ENCODE measurements at places on chromosomes 3 and 15. TPM values are rescaled to one million over a fixed set of nuclear protein-coding genes. Genes with fewer than 3 reads are reported as not detected.
A peak's percentile ranks its signal among the peaks of the same experiment; 100 is the strongest.

DNA sequence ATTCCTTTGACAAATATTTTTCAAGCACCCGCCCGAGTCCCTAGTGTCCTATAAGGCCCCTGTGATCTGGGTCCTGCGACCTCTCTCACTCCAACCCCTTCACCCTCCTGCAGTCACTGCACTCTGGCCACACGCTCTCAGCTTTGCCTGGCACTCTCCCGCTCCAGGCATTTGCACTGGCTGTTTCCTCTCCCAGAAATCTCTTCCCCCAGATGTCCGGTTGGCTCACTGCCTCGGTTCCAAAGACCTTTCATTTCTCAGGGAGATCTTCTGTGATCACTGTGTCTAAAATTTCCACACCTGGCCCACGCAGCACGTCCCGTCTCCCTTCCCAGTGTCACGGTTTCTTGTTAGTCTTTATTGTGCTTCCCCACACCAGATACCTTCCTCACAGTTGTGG, 97.4 kb downstream of the WNT7A start:
- peak; percentile 27 for DNase-seq

Gene DAZL
- polyA plus RNA-seq, result not detected

DNA sequence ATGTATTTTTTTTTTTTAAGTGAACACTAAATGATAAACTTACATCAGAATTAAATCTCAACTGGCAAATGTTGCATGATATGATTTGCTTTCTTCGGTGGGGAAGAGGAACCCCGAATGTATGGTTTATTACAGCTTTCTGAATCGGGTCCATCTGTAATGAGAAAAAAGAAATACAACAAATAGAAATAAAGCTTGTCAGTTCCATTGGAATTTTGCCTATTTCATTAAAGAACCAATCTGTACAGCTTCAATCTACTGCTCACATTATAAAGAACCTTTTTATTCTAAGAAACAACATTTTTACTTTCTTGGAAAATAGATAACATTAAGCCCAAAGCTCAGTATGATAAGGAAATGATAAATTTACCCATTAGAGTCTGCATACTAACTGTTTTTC, 186.5 kb downstream of the ZNF385D start:
- DNase-seq, result no peak

DNA sequence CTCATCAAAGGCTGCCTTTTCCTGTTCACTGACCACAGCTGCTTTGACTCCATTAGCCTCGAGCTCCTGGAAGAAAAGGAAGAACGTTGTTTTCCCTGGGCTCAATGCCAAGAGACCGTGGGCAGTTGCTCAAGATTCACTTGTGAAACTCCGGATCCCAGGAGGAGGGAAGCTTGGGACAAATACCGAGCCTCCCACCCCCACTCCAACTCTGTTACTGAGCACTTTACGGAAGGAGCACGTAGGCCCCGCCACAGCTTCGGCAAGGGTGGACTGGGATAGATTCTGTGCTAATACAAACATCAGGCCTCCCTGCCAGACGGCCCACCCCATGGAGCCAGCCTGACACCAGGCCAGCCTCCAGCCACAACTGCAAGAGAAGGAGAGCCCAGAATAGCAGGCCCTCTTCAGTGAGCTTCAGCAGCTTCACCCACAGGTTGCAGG, 10.8 kb upstream of the FANCD2 start:
- DNase-seq, result peak; percentile 80

- no peak for DNase-seq
Measured at GRCh38 chr15:91912336-91912735, 58.8 kb downstream of the SLCO3A1 start.

Gene EIF4E3
- 11.3 TPM for polyA plus RNA-seq

Gene P2RY14
- polyA plus RNA-seq, result 1.4 TPM

DNA sequence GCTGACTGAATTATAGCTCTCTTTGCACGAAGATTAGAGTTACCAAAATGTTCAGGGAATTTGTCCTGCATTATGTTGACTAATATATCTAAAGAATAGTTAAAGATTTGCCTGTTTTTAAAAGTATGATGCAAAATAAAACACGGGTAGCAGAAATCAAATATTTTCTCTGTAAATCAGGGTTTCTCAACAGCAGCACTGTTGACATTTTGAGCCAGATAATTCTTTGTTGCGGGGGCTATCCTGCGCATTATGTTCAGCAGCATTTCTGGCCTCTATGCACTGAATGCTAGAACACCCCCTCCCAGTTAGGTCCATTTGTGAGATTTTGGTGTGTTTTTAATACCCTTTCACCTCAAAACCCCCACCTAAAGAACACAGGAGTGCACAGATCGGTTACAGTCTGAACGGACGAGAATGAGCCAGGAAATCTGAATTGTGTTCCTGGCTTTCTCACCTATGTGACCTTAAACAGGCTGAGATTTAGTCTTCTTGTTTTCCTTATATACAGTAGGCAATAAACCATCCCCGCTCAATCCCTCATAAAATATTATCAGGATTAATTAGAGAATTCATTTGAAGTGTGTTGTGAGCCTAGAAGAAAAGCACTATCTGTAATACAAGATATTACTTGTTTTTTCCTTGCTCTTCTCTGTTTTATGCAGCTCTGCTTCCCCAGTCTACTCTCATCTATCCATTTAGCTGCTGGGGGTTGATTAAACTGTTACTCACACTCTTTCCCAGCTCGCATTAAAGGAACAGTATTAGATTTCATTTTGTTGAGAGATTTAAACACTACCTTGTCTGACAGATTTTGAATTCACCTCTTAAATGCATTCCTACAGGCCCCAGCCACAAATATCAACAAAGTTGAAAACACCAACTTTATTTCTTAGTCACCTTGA, 247.5 kb upstream of the GOLIM4 start:
- DNase-seq, result no peak

GRCh38 chr3:169846458-169847193, 23.1 kb downstream of the LRRC31 start:
- no peak for DNase-seq

DNA sequence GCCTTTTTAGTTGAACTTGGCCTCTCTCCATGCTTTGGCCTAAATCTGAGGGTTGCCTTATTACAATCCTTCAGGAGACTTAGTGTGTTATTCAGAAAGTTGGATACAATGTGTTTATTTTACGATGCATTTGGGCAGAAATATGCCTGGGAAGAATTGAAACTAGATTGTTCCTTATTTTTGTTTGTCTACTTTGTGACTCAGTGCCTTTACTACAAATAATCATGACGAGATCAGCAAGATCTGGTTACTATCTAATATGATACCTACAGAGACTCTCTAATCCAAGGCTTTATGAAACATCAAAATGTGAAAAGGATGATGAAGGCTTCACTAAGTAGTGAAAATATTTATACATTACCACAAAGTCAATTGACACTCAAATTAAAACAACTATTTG, 82.2 kb downstream of the RBMS3 start:
- DNase-seq, result no peak

GRCh38 chr3:38332201-38332600, 14.4 kb upstream of the XYLB start:
- no peak for DNase-seq

Gene ZNF860
- not detected for polyA plus RNA-seq

GRCh38 chr3:184296616-184297015, 2.4 kb upstream of the PSMD2 start:
- no peak for DNase-seq

- no peak for DNase-seq
Measured at GRCh38 chr3:58150130-58150809, 60.5 kb downstream of the DNASE1L3 start.

GRCh38 chr3:176926688-176927087, 270.6 kb downstream of the TBL1XR1 start:
- no peak for DNase-seq

Gene ZFAND6
- polyA plus RNA-seq, result 110 TPM

DNA sequence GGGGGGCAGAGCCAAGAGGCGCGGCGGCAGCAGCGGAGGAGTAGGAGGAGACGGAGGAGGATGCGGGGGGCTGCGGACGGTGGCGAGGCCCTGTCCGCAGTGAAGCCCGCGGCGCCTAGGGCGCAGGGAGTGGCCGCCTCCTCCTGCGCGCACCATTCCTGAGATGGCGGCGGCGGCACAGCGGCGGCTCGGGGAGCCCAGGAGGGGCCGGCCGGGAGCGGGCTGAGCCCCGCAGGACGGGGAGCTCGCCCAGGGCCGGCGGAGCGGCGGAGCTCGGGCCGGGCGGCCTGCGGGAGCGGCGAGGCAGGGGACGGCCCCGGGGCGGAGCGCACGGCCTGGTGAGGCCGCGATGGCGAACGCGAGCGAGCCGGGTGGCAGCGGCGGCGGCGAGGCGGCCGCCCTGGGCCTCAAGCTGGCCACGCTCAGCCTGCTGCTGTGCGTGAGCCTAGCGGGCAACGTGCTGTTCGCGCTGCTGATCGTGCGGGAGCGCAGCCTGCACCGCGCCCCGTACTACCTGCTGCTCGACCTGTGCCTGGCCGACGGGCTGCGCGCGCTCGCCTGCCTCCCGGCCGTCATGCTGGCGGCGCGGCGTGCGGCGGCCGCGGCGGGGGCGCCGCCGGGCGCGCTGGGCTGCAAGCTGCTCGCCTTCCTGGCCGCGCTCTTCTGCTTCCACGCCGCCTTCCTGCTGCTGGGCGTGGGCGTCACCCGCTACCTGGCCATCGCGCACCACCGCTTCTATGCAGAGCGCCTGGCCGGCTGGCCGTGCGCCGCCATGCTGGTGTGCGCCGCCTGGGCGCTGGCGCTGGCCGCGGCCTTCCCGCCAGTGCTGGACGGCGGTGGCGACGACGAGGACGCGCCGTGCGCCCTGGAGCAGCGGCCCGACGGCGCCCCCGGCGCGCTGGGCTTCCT, at the start of gene GPR27:
TSS of gene GPR27 (plus strand) at position 155 of the 909 bp plus-strand sequence. CDS start at position 350, 195 bp downstream.
- DNase-seq, result no peak

DNA sequence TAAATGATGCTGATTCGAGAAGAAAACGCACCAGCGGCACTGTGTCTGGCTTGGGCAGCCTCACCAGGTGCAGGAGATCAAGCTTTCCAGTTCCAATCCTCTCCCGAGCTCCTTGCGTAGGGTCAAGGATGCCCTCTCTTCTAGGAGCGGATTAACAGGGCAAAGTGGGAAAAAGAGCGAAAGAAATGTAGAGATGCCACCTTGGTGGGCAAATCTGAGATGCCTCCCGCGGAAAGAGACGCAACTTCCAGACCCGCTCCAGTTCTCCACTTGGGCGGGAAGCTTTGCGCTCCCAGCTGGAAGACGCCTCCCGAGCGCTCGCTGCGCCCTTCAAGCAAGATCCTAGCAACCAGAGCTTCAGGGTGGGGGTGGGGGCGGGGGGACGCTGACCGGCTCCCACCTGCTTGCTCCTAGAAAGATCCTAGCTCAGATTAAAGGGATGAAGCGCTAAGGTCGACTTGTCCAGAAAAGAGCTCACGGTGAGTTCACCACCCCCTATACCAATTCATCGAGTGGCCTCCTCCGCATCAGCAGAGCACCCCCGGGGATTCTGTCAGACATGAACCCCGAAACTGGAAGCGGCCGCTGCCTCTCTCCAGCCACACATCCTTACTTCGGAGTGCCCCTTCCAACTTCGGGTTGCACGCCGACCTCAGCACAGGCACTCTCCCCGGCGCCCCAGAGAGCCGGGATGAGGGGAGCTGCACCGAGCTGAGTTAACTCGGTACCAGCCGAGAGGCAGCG, 769 bp downstream of the TAFA4 start:
- DNase-seq, result no peak

DNA sequence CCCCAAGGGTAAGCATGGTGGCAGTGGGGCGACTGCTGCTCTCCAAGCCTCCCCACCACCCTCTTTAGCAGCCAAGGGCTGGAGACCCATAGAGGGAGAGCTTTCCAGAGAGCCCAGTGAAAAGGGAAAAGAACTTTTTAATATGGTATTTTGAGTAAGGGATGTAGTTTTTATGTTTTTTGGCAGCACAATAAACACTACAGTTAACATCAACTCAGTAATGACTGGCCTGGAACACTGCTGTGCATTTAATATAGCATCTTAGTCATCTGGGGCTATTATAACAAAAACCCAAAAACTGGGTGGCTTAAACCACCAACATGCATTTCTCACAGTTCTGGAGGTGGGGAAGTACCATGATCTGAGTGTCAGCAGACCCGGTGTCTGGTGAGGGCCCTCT, 495.8 kb downstream of the GABRG3 start:
- DNase-seq, result no peak

Gene ABHD14A
- 11.8 TPM for polyA plus RNA-seq

Gene IL17RD
- polyA plus RNA-seq, result 25.4 TPM

GRCh38 chr15:59917504-59918157, 86.5 kb upstream of the FOXB1 start:
- DNase-seq, result no peak

DNA sequence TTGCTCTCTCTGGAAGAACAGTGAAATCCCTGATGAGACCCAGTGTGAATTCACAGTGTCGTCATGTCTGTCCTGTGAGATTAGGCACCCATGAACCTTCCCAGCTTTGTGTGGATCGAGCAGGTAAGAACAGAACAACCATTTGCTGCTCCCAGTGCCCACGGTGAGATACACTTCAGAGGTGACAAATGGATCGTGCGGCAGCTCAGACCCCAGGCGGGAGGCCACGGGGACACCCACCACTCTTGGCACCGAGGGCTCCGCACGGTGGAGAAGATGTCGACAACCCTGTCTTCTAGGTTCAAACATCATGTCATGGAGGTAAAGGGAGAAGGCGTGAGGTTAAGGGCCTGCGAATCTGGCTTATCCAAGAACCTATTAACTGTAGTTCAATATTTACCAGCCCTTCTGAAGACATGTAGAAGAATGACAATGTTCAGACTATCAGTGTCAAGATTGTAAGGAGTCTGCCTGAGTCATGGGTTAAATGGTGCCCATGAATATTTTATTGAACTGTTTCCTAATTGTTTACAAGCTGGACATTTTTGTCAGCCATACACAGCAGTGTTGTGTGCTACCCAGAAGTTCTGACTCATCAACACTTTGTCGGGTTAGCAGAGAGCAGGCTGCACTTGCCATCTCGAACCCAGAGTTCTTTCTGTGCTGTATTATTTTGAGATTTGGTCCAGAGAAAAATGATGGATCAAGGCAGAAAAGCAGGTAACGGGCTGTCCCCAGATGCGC, 15.5 kb upstream of the PCSK6 start:
- DNase-seq, result no peak

DNA sequence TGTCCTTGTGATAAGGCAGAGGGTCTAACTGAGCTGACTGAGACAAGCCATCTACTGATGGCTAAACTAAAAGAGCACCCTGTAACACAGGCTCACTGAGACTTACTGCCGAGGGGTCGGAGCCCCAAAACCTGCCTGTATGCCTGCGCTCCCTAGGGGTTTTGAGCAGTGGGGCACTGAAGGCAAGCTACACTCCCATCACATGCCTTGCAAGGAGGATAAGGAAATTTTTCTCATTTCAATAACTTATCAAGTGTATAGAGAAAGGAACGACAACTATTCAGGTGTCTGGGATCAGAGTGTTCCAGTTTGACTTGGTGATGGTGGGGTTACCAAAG, 292.2 kb downstream of the EPHA6 start:
- no peak for DNase-seq

DNA sequence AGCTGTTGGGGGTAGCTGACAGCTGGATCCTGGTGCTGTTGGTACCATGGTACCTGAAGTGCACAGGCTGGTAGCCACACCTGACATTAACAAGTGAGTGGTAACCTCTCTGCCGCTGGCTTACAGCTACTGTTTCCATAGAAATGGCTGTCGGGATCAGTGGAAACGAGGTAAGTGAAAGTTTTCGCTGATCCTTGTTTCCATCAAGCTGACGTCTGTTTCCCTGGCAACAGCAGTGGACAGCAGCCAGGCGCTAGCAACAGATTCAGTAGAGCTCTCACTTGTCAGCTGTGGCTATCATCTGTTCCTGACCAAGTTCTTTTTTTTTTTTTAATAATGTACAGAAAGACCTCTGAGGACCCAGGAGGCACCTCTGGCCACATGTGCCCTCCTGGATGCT, 166.2 kb downstream of the CHDH start:
- peak; percentile 90 for DNase-seq

Gene MYL3
- polyA plus RNA-seq, result 232 TPM

Gene C3orf52
- 3.8 TPM for polyA plus RNA-seq

- DNase-seq, result peak; percentile 47
Measured at GRCh38 chr3:189233225-189233858, 61.6 kb downstream of the TPRG1 start.
